T-helper 2 cell (primary cell): ENCODE measurements at places on chromosomes 7 and 10.

- DNase-seq: no peak
Measured at GRCh38 chr7:51304729-51305128, 11.9 kb downstream of the COBL start.

DNA sequence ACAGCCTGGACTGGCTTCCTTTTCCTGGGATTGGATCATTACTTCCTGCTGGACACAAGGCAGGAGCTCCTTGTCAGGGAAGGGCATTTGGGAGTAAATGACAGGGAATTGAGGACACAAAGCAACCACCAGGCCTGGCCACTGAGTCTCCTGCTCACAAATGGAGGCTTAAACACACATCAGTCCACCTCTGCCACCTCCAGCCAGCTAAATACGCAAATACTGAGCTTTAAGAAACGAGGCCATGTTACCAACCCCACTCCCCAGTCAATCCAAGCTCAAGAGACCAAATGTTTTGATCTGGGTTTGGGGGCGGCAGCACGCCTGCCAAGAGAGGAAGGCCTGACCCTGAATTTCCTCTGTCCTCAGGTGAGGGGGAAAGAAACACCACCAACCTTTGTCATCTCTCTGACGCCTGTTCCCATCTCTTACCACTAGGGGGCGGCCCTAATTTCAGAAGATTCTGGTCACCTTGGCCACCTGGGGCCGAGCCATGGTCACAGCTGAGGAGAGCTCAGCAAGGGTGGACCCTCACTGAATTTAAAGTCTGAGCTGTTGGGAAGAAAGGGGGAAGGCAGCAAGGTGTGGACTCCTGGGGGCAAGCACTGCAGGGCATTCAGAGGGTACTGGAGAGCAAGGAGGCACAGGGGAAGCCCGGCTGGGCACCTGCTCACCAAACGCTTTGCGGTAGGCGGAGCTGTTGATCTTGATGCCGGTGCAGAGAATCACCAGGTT, 16.5 kb downstream of the AIFM2 start:
- DNase-seq: peak; percentile 27

GRCh38 chr10:68315582-68315981, 16.3 kb upstream of the HNRNPH3 start:
- no peak for DNase-seq

DNA sequence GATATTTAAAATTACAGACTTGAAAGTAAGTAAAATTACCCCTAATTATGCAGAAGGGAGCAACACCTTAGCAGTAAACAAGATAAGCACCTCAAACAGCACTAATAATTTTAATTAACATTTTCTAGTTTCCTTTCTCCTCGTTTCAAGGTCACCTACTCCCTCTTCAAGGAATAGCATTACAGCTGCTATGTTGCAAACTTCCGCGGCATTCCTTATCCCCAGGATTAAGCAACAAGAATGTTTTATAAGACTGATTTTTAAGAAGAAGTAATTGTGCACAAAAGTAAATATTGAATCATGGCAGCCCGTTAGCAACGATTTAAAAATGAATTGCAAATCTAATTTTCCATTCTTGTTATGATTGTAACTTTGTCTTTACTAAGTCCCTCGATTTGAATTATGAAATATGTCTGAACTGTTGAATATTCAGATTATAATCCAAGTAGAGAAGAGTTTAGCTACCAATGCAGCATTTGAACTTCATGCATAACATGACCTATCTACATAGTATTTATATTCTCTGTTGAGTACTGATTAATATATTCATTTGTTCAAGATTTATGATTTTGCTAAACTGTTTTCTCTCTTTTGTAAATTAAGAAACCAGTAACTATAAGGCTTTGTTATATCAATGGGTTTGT, 593.5 kb upstream of the MGMT start:
- no peak for DNase-seq

GRCh38 chr7:44325811-44326241, 432 bp upstream of the CAMK2B start:
- no peak for DNase-seq

GRCh38 chr10:31974434-31975124, 45.9 kb upstream of the ARHGAP12 start:
- DNase-seq: no peak

DNA sequence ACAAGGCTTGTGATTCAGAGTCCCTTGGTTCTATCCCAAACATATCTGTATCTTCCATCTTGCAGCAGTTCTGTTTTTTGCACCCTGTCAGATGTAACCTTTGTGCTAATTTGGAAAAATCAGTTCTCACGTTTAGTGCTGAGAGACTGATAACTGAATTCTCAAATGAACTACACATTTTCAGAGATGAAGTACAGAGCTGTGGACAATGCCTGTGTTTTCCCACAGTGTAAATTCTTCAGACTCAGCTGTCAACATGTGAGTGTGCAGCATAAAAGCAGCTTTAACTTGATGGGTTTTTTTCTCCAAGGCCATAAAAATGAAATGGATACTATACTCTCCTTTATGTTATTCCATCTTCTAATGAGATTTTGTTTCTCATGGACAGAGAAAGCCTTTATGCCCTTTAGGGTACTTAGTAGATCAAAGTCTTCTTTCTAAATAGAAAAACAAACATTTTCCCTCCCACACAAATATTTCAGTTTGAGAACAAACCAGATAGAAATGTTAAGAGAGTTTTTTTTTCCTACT, 150.9 kb downstream of the SEMA3A start:
- no peak for DNase-seq

- no peak for DNase-seq
Measured at GRCh38 chr10:14014423-14014822, 316.3 kb downstream of the FRMD4A start.

GRCh38 chr7:20642166-20642565, 26.7 kb downstream of the ABCB5 start:
- no peak for DNase-seq

DNA sequence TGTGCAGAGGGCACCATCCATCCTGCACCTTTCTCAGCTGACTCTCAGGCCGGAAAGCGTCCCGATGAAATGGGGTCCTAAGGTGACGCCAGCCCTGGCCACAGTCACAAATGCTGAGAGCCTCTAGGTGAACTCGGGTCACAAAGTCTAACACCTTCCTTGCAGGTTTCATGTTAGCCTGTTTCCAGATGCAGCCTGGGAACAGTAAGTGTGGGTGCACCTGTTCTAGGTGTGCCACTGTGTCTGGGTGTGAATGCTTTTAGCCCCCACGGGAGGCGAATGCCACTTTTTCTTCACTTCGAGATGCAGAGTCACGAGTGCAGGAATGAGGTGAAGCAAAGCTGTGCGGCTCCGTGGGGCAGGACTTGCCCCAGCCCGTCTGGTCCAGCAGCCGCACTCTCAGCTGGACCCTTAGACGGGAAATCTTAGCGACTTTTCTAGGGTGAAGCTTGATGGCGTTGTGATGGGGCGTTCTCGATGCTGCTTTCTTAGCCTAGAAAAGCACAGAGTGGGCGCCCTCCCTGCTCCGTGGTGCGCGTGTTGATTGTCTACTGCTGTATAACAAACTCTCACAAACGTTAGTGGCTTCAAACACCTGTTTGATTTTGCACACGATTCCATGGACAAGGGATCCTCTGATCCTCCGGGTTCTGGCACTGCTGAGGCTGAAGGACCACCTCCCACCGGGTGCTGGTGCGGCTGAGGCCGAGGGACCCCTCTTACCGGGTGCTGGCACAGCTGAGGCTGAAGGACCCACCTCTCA, 13.6 kb upstream of the VIPR2 start:
- no peak for DNase-seq

- no peak for DNase-seq
Measured at GRCh38 chr7:45927721-45928120, 6.6 kb upstream of the IGFBP3 start.

GRCh38 chr7:14786314-14786895, 116.1 kb downstream of the DGKB start:
- DNase-seq: no peak

DNA sequence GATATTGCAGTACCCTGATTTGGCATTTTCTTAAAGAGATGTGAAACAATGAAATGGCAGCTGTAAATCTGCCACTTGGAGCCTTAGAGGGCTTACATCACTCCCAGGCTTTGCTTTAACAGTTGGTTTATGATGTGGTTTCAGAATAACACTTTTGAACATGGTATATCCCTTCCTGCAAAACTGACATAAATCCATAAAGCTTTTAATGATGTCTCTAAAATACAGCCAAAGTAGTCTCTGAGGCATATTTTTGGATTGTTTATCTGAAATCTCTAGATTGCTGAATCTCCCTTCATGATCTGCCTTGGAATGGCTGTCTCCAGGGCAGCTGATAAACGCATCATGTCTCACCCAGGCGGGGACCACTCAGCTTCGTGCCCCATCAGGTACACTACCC, 377.8 kb upstream of the C7orf33 start:
- DNase-seq: no peak

DNA sequence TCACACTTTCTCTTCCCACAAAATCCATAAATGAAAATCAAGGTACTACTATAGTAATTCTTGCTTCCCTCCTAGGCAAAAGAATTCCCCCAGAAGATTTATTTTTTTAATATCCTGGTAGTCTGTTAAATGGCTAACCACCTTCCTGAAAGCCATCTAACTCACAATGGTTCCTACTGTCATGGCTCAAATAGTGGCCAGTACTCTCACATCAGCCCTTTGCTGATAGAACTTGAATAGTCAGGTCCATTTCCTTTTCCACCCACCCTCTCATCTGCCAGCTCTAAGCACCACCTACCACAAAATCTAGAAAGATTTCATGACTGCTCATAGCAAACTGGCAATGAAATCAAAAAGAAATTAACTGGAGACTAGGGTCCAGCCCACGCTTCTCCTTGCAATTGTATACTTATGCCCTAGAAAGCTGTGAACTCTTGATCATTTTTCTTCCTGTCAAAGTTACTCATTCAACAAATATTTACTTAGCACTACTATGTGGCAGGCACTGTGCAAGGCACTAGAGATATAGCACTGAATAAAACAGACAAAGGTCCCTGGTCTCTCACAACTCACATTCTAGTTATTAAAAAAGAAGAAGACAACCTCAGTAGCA, 60.4 kb downstream of the ARMH3 start:
- DNase-seq: no peak

- DNase-seq: peak; percentile 48
Measured at GRCh38 chr10:689452-690371, at the start of gene DIP2C. Gene DIP2C (minus strand): TSS chr10:689668. CDS start chr10:689578, 90 bp downstream.

DNA sequence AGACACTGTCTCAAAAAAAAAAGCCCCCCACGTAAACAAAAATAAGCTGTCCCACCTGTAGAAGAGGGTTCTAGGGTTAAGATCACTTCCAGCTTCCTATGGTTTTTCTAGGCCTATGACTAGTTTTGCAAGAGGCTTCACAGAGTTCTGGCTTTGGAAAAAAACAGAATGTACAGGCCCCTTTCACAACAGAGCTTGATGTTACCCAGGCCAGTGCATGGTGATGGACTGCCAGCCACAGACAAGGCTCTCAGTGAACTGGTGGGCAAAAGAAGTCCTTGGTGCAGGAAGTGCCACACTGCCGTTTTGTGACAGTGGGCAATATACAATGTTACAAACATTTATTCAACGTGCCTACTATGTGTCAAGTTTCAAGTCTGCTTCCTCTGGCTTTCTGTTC, 18.3 kb upstream of the EFCAB10 start:
- no peak for DNase-seq

DNA sequence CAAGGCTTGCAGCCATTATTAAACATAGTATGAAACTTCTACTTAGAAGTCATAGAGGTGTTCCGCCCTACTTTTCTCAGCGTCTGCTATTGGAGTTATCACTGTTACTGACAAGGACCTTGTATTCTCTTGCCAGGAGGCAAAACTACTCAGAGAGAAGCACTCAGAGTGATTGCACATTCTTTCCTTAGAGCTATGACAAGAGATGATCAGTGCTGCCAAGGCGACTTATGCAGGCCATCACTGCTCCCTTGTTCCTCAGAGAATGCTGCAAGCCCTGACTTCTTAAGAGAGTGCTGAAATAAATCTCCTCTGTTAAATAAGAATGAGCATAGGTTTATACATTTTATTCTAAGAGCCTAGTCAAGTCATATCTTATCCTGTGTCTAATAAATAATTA, 534.6 kb upstream of the PHF14 start:
- no peak for DNase-seq

GRCh38 chr7:95608359-95609173, 12.2 kb upstream of the PDK4 start:
- DNase-seq: no peak

DNA sequence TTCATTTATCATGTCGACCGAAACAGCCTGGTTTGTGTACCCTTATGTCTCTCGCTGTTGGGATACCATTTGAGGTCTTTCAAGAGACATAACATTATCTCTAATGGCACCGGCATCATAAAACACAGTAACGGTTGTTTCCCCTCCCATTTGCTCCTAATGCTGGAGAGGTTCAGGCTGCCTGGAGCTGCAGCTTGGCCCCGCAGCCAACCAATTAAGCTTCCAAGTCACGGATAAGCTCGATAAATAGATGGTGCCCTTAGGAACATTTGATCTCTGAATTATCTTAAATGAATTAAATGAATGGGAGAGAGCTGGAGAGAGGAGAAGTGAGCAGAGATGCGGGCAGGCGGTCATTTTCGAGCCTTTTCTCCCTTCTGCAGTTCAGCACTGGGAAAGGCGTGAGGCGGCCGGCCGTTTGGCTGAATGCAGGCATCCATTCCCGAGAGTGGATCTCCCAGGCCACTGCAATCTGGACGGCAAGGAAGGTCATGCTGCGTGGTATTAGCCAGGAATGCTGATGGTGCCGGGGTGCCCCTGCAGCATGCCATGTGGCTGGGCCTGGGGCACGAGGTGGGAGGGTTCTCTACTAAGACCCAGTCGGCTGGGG, 12.6 kb downstream of the CPA4 start:
- no peak for DNase-seq

GRCh38 chr7:139701908-139702307, 75.9 kb downstream of the HIPK2 start:
- no peak for DNase-seq
